ENCODE measurements at places on chromosomes 1 and 21. TPM values are rescaled to one million over a fixed set of nuclear protein-coding genes. Genes with fewer than 3 reads are reported as not detected.

DNA sequence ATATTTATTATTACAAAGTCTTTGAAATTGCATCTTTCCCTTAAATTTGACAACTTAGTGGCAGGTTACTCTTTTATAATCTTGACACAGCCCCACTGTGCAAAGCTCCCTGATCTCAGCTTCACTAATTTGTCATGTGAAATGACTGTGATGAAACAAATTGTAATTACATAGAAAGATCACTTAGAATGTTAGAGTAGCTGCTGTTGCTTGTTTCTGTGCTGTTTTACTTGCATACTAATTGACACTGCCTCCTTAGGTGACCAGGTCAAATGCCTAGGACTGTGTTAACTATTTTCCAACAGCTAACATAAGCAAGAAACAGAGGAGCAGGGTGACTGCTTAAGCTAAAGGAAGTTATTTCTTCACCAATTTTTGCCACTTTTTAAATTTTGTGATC lies 211.3 kb downstream of the ZNF326 start:
- no peak for DNase-seq
- no peak overlapping the region for H3K27ac ChIP-seq
- no peaks in the 10 kb centered on the region for H3K27me3 ChIP-seq
- no peaks in the 10 kb centered on the region for H3K36me3 ChIP-seq
- H3K4me1 ChIP-seq, result no peaks in the 10 kb centered on the region
- H3K4me3 ChIP-seq, result no peak overlapping the region

GRCh38 chr1:161083748-161084596 lies 5.4 kb downstream of the NECTIN4 start:
- H3K36me3 ChIP-seq, result no peaks in the 10 kb centered on the region
- no peaks in the 10 kb centered on the region for H3K4me1 ChIP-seq
- no peak overlapping the region for H3K4me3 ChIP-seq
- no peaks in the 10 kb centered on the region for H3K27me3 ChIP-seq

DNA sequence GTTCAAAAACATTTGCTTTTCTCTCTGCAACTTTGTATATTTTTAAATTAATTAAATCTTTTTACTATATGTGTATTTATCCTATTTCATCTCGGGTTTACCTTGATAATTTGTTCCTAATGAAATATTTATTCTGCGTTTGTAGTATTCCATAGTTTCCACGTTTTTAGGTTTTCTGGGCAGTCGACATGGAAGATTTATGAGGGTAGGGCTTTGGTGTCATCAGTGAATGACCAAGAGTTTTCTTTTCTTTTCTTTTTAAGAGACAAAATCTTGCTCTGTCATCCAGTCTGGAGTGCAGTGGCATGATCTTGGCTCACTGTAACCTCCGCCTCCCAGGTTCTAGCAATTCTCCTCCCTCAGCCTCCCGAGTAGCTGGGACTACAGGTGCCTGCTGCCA lies 17.2 kb upstream of the ZNF669 start:
- no peaks in the 10 kb centered on the region for H3K36me3 ChIP-seq
- H3K27ac ChIP-seq, result no peak overlapping the region
- H3K27me3 ChIP-seq, result no peaks in the 10 kb centered on the region
- no peak overlapping the region for H3K4me3 ChIP-seq
- H3K4me1 ChIP-seq, result no peaks in the 10 kb centered on the region
- DNase-seq, result no peak

DNA sequence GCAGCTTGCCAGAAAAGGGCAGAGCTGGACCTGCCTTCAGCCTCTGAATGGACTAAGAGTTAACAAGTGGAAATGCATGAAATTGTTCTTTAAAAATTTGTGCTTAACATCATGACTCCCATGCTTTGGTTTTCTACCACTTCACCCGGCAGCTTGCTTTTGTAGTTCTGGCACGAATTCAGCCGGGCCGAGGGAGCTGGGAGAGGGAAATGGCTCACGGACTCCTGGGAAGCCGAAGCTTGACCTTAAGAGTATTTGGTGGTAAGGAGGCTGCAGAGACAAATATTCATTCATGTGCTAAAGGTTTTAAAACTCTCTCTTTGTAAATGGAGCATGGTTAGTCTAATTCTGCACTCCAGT lies 17.2 kb upstream of the GFI1 start:
- H3K36me3 ChIP-seq, result no peaks in the 10 kb centered on the region
- no peak for DNase-seq
- H3K27me3 ChIP-seq, result no peaks in the 10 kb centered on the region
- no peak overlapping the region for H3K27ac ChIP-seq

GRCh38 chr21:37483776-37484175 lies 117.2 kb downstream of the DYRK1A start:
- H3K36me3 ChIP-seq, result peaks cover 3% of the 10 kb centered on the region
- no peaks in the 10 kb centered on the region for H3K27me3 ChIP-seq
- no peak overlapping the region for H3K27ac ChIP-seq
- H3K4me3 ChIP-seq, result no peak overlapping the region

GRCh38 chr1:227449051-227449450 lies 114.3 kb upstream of the ZNF678 start:
- no peak overlapping the region for H3K4me3 ChIP-seq
- H3K27ac ChIP-seq, result no peak overlapping the region
- H3K36me3 ChIP-seq, result no peaks in the 10 kb centered on the region
- DNase-seq, result no peak
- no peaks in the 10 kb centered on the region for H3K4me1 ChIP-seq

GRCh38 chr1:116368241-116368640 lies 4.8 kb upstream of the ATP1A1 start:
- H3K4me1 ChIP-seq, result peaks cover 7% of the 10 kb centered on the region
- H3K27ac ChIP-seq, result no peak overlapping the region
- no peak for DNase-seq
- no peaks in the 10 kb centered on the region for H3K27me3 ChIP-seq

- no peak overlapping the region for H3K4me3 ChIP-seq
- no peak for DNase-seq
- H3K36me3 ChIP-seq, result no peaks in the 10 kb centered on the region
- H3K27me3 ChIP-seq, result peaks cover 20% of the 10 kb centered on the region
Observed at GRCh38 chr21:41758550-41758949, 8.3 kb downstream of the RIPK4 start.

BATF3 gene
- polyA plus RNA-seq, result 0.98 TPM

DIP2A gene
- 22.9 TPM for polyA plus RNA-seq
